PC-9 (cell line): ENCODE measurements at places on chromosomes 13 and 19. TPM values are rescaled to one million over a fixed set of nuclear protein-coding genes. Genes with fewer than 3 reads are reported as not detected.

The NLRP5 gene
- not detected in 2 replicates for total RNA-seq

The ZNF415 gene
- total RNA-seq: 9.6 and 12.9 TPM in 2 replicates

The APOC4 gene
- total RNA-seq: not detected in 2 replicates

The C19orf85 gene
- total RNA-seq: 0.73 and 0.74 TPM in 2 replicates

The ZNF43 gene
- 9.0 and 14.8 TPM in 2 replicates for total RNA-seq

The CD33 gene
- total RNA-seq: not detected in 2 replicates

The BRD4 gene
- 109 and 138 TPM in 2 replicates for total RNA-seq

The SULT2A1 gene
- not detected in 2 replicates for total RNA-seq

The C13orf42 gene
- not detected in 2 replicates for total RNA-seq

The GALP gene
- not detected in 2 replicates for total RNA-seq

DNA sequence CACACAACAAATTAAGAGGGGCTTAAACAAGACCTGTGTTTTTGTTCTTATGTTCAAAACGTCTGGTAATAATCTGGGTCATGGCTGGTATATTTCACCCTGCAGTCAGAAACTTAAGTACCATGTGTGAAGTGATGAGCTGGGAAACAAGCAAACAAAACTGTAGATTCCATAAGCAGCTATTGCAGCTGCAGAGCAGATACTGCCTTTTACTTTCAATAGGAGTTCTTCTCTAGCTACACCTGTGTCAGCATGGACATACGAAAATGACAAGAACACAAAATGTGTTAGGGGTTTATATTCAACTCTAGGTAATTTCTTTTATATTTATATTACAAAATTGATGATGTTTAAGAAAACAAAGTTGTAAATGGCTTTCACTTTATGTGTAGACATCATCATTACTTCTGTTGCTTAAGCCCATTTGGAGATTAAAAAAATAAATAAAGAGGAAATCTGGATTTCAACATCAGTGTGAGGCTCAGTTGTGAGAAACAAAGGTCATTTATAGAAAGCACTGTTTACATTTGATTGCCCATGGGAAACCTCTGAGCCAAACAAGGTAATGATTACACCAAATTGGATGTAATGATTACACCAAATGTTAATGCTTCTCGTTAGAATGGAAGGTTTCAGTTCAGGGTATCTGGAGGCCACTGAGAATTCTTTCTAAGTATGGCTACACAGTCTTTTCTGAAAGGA is 451.0 kb upstream of the SLC10A2 start:
- no peak for DNase-seq

DNA sequence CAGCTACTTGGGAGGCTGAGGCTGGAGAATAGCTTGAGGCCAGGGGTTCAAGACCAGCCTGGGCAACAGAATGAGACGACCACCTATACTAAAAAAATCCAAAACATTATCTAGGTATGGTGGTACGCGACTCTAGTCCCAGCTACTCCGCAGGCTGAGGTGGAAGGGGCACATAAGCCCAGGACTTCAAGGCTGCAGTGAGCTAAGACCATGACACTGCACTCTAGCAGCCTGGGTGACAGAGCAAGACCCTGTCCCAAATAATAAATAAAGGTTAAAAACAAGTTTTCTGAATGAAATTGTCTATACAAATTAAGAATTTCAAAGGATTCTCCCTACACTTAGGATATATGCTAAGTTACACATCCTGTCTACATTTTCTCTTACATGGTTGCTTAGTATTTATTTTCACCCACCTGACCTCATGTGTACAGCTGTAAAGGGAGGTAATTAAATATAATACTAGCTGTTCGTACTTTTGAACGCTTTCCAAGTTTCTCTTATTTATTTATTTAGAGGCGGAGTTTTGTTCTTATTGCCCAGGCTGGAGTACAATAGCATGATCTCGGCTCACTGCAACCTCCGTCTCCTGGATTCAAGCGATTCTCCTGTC is 1.6 kb downstream of the SLC25A30 start:
- DNase-seq: no peak

DNA sequence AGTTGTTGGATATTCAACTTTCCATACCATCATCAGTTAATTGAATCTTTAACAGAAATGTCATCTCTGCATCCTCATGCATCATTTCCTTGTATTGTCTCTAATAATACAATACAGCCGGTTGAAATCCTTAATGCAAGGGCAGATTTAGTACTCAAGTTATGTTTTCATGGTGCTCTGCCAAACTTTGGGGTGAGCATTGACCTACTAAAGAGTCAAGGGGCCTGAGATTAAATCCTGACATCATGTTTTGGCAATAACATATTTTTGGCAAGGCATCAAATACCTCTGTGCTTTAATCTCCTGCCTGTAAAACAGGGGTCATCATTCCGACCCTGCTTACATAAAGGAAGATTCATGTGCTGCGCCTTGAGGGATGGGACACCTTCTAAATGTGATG is 42.7 kb upstream of the ABCC4 start:
- no peak for DNase-seq

DNA sequence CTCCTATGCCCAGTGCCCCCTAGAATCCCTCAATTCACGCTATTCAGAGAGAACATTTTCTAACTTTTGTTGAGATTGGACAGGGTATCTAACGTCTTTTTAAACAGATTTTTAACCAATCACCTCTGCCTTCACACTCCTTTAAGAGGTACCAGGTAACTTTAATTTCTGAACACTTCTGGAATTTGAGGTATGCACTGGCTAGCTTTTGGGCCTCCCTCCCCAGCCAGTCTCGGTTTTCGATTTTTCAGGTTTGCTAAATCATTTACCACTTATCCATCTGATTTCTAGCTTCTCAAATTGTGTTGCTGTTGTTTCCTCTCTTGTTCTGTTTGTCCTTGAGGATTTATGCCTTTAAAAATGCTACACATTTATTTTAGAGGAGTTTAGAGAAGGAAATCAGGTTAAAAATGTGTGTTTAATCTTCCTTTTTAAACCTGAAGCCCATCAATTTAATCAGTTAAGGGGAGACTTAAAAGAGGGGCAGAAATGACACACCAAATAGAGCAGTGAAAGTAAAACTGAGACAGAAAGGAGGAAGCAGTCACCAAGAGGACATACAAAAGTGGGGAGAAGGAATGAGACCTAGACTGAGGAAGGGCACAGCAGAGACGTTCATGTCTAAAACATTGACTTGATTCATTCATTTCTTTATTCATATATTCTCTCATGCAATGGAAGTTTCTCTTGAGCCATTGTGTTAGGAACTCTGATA is 139.6 kb upstream of the HTR2A start:
- DNase-seq: no peak

DNA sequence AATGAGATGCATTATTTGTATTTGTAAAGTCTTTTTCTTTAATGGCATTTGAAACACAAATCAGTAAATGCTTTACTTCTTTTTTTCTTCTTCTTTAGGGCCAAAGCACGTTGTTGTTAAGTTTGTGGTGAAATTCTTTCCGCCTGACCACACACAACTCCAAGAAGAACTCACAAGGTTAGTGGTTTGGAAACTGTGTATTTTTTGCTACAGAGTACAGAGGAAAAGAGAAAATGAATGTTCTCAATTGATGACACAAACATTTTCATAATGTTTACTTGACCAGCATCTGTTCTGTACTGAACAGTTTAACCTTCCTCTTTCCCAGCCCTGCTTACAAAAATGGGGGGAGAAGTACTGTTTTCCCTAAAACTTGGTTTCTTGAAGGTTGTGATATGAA is 190.9 kb upstream of the RNF113B start:
- no peak for DNase-seq

- DNase-seq: no peak
Observed at GRCh38 chr19:52567921-52568320, 2.2 kb upstream of the ZNF701 start.

- DNase-seq: peak; percentile 86
Observed at GRCh38 chr19:23758187-23759074, at the start of gene ZNF681. ZNF681 (minus strand) TSS chr19:23758891; CDS start chr19:23758749, 142 bp downstream.

- DNase-seq: peak; percentile 66
Observed at GRCh38 chr13:112657850-112658445, 31.9 kb upstream of the ATP11A start.

DNA sequence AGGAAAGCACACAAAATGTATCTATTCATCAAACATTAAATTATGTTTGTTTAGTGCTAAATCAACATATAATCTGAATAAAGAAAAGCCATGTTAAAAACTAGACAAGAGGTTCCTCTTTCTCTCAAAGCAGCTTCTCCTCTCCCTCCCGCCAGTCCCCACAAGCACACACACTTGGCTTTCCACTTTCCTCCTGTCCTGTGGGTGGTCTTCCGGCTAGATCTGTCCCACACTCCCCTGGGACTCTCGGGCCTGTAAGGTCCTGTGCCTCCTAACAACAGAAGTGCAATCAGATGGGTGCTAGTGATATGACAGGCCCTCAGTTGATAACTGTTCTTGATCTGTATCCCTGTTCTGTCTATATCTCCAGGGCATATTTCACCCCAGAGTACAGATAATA is 45.6 kb upstream of the RAP2A start:
- DNase-seq: no peak

DNA sequence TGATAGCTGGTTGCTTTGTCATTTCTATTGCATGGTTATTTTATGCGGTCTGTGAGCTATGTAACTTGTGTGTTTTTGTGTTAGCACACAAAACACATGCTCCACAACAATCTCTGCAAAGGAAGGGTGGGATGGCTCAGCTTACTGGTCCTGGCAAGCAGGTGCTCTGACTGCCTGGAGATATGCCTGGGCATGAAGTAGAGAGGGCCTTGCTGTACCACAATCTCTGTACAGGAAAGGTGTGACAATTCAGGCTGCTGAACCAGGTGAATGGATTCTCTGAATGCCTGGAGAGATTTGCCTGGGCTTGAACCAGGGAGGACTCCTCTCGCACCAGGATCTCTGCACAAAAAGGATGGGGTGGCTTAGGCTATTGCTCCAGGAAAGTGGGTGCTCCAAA is 69.5 kb downstream of the STOML3 start:
- DNase-seq: no peak

GRCh38 chr13:42967660-42968059 is 24.4 kb downstream of the EPSTI1 start:
- no peak for DNase-seq

DNA sequence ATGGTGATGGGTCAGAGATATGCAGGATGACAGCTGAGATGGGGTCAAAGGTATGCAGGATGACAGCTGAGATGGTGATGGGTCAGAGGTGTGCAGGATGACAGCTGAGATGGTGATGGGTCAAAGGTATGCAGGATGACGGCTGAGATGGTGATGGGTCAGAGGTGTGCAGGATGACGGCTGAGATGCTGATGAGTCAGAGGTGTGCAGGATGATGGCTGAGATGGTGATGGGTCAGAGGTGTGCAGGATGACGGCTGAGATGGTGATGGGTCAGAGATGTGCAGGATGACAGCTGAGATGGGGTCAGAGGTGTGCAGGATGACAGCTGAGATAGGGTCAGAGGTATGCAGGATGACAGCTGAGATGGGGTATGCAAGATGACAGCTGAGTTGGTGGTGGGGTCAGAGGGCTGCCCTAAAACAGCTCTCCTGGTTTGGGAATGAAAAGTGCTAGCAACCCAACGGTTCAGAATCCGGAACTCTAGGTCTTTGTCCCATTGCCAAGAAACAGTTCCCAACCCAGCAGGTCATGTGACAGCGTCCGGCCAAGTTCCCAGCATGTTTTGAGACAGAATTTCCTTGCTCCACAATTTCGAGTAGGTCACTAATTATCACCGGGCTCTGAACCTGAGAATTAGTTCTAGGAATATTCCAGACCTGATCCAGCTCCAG is 3.2 kb downstream of the SELENOW start:
- no peak for DNase-seq

- DNase-seq: no peak
Observed at GRCh38 chr19:44003461-44004009, 778 bp downstream of the ZNF230 start.

- DNase-seq: peak; percentile 83
Observed at GRCh38 chr19:48568345-48568886, 16.4 kb downstream of the SULT2B1 start.

DNA sequence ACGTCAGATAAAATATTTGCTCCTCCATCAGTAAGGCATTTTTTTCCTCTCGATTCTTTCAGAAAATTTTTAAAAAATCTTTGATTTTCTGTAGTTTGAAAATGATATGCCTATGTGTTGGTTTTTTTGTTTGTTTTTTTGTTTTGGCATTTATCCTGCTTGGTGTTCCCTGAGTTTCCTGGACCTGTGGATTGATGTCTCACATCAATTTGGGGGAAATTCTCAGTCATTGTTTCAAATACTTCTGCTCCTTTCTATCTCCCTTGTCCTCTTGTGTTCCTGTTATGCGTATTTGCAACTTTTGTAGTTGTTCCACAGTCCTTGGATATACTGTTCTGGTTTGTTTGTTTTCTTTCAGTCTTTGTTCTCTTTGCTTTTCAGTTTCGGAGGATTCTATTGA is 18.8 kb upstream of the FLT1 start:
- no peak for DNase-seq

GRCh38 chr13:67232384-67232783 is 2.2 kb upstream of the PCDH9 start:
- no peak for DNase-seq

- DNase-seq: no peak
Observed at GRCh38 chr19:43552616-43553015, 19.6 kb downstream of the ZNF575 start.

DNA sequence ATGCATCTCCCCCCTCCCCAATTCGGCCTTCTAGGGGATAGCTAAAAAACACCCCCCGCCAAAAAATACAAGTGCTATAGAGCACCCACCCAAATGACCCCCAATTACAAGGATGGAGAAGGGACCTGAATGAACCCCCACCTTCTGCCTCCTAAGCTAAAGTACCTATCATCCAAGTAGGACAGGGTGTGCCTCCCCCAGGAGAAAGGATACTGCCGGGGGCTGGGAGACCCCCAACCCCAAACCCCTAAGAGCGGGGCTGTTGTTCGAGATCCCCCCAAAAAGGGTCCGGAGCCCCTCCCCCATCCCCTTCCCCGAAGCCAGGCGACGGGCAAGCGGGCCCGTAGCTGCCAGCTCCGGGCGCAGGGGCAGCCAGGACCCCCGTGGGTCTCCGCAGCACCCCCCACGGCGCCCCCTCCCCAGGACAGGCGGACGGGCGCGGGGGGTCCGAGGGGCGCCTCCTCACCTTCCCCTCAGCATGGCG is 1.9 kb downstream of the ZC3H4 start:
- DNase-seq: no peak

- DNase-seq: peak; percentile 87
Observed at GRCh38 chr13:36382030-36382429, 35.8 kb upstream of the SPART start.

- DNase-seq: no peak
Observed at GRCh38 chr19:32268381-32268780, 77.0 kb upstream of the ZNF507 start.

- no peak for DNase-seq
Observed at GRCh38 chr13:50282016-50282415, 266.8 kb downstream of the KCNRG start.

- no peak for DNase-seq
Observed at GRCh38 chr19:45057444-45057843, 18.6 kb downstream of the CLASRP start.

GRCh38 chr19:18961767-18962620 is 21.0 kb upstream of the HOMER3 start:
- no peak for DNase-seq
